Activated CD8-positive, alpha-beta memory T cell treated with anti-CD3 and anti-CD28 coated beads for 1 hour (primary cell): ENCODE measurements at places on chromosomes 1 and 21.

- no peak for DNase-seq
Measured at GRCh38 chr1:17612831-17613230, 73.3 kb downstream of the ARHGEF10L start.

GRCh38 chr1:117271959-117272358 lies 61.2 kb upstream of the VTCN1 start:
- no peak for DNase-seq

DNA sequence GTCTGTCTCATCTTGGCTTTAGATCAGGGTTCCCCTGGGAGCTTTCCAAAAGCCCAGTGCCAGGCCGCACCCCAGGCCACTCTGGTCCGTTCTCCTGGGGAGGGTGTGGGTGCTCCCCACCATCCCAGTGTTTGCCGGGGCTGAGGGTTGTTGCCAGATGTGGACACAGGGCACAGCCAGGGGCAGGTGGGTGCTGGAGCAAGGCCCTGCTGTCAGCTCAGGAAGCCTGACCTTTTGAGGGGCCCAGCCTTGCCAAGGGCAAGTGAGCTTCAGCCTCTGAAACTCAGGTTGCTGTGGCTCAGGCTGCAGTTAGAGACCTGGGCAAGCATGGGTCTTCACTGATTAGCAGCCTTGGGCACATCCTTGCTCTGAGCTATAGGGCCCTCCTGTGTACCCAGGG lies 22.8 kb upstream of the ZBTB21 start:
- no peak for DNase-seq

DNA sequence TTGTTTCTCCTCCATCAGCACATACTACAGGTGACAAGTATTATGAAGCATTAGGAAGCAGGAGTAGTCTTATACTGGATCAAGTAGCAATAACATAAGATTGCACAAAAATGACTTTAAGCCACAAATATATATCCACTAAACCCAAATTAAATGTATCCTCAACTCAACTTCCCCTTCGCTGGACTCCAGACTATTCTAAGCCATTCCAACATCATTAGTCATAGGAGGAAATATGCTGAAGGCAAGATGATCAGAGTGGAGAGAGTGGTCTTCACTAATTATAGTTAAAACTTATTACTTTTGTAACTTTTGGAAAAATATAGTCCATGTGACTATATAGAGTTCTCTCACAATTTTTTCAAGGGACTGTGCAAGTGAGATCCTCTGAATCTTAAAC lies 390.7 kb upstream of the ZP4 start:
- no peak for DNase-seq

DNA sequence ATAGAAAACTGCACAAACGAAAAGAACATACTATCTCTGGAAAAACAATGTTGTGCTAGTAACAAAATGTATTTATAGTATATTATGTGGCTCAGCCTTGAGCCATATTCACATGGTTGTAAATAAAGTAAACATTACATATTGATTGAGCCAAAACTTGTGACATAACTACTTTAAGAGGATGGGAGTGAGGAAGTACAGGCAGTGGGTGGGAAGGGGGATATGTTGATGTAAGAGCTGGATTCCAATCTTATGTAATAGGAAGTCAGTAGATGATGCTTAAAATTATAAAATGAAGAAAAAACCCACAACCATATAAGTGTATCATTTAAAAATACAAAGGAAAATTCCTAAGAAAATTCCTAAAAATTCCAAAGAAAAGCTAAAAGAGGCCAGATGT lies 42.7 kb downstream of the RHOU start:
- DNase-seq = no peak

GRCh38 chr1:42737257-42737656 lies 2.8 kb downstream of the CLDN19 start:
- no peak for DNase-seq

DNA sequence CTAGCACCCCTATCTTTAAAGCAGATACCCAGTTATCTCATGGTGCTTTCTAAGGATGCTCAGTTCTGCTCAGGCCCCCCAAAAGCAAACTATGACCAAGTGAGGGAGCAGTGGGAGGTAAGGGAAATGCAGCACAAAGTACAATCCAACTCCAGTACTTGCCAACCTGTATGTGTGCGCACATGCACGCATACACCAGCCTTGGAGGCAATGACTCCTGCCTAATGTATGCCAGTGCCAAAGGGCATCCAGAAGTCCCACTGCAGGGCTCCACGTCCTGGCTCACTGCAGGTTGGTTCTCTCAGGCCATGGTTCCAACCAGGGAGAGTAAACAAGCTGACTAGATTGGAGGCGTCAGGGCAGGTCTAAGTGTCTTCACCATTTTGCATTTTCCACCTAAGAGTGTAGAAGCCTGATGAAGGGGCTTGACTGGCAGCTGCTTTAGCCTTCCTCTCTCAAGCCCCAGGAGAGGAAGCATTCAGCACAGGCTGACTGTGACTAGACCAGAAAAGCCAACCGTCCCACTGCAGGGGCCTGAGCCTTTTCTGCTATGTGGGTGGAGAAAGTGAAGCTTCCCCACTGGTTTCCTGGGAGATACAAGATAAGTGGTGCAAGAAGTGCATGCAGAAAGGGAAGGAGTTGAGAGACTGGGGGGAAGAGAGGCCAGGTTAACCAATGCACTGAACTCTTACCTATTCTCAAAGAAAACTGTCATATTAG lies 7.7 kb downstream of the AMIGO1 start:
- no peak for DNase-seq

GRCh38 chr1:91944087-91944486 lies 5.1 kb upstream of the BRDT start:
- no peak for DNase-seq

GRCh38 chr1:167791281-167792187 lies 69.8 kb downstream of the MPZL1 start:
- no peak for DNase-seq

DNA sequence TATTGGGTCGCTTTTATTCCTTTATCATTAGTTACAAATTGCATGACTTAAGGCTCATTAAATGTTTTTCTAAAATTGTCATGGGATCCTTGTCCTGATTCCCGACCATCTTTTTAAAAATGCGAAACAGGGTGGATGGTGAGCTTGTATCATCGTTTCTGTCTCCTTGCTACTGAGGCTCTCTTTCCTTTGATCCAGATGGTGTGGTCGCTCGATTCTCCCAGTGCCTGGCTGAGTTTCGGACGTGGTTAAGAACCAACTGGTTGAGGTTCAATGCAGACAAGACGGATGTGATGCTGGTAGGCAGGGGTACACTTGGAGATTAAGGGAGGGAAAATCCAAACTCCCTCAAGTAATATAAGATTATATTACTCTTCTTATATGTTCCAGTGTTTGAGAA lies 1.2 kb downstream of the MIER1 start:
- no peak for DNase-seq

DNA sequence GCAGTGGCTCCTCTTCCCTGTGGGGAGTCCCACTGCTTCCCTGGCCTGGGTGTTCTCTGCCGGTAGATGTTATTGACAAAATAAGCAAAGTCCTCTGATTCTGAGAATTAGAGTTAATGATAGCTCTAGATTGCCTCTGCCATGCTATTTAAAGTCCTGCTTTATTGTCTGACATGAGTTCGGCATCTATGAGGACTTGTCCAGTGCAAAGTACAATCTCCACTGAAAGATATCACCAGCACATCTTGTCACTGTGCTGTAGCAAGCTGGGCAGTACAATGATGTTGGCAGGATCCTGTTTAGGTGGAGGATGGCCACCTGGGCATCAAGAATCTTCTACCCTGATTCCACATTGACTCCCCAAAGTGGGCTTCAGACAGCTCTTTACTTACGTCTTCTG lies 54.0 kb upstream of the ATP5PO start:
- no peak for DNase-seq

DNA sequence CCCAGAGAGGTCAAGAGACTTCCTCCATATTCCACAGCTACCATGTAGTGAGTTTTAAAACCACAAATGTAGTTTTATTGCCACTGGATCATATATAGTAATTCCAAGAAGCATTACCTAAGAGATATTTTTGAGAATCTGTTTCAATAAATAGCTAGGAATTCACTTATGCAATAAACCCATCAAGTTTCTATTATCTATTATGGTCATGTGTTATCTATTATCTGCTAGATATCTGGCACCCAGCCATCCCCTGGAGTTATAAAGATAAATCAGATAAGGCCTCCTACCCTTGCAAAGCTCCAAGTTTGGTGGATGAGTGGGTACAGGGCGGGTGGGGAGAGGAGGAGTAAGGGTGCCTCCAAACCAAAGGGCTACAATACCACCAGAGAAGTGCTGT lies 10.3 kb upstream of the VWA5B1 start:
- DNase-seq = no peak

DNA sequence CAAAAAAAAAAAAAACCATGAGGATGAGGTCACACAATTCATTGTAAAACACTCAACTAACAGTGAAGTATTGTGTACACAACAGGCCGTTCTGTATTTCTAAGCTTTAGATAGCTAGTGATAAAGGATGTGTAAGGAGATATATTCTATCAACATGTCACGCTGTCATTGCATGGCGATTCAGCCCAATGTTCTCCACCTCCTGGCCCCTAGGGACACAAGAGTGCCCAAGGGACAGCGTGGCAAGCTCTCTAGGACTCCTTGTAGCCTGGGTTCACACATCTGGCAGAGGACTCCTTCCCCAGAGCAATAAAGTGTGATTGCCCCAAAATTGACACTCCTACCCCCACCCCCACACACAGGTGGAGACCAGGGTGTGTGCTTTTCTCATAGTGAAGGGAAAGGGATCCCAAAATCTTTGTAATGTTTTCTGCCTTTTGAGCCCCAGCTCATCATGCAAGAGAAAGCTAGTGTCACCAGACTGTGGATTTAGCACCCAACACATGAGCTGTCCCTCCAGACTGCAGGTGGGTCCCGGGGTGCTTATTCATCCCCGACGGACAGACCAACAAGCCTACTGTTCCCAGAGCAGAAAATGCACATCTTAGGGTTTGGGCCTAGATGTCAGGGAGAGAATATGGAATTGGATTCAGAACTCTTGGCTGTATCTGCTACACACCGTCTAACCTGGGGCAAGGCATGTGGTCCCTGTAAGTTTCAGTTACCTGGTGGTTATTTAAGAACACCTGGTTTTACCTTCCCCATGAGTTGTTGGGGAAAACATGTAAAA lies 11.5 kb downstream of the TMPRSS3 start:
- DNase-seq = no peak

DNA sequence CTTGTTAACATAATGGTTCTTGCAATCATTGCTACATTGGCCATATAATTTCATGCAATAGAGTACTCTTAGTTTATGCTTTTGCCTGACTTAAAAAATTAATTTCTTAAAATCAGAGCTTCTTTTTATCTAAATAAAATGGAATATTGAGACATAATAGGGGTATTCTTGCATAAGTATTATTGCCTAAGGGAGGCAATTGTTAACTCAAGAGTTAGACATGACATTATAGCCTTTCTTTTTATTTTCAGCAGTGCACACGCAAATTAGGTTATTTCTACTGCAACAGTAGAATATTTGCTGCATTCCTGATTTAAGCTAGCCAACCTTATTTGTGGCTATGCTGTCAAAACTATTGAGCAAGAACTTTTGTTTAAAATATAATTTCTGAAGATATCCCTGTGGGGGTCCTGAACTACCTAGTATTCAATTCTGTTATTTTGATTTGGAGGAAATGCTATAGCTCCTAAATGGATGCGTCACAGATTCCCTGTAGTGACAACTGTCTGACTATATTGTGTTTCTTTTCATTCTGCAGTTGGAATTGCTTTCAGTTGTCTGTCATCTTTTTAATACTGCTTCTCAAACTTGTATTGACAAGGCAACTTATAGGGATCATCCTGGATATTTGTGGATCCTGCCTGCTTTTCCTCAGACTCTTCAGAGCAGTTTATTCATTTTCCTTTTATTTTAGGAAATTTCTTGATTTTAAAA lies 211.0 kb downstream of the PATJ start:
- no peak for DNase-seq

GRCh38 chr1:22761821-22762220 lies 51.2 kb downstream of the EPHB2 start:
- no peak for DNase-seq

GRCh38 chr1:225670806-225671733 lies 18.1 kb upstream of the ENAH start:
- DNase-seq = no peak

GRCh38 chr21:39712976-39713375 lies 32.0 kb upstream of the IGSF5 start:
- no peak for DNase-seq

DNA sequence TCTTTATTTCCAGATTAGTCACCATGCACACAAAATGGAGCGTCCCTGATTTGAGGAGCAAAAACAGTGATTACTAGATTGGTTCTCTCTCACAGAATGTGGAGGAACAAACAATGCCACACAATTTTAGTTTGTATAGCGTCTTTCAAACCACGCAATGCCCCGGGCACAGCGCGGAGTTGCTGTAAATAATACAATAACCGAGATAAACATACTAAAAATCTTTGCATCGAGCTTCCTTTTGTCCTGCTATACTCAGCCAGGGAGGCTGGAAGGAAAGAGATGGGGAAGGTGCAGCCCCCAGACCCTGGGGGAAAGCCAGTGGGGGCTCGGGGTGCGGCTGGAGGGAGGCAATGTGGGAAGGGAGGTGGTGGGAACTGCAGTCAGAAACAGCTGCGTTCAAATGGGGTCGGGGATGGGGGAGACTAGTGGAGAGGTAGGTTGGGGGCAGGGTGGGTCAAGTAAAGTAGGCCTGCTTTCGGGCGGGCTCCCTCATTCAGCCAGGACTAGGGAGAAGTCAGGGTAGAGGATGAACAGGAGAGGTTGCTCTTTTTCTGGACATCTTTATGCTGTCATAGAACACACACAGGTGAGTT lies 366.3 kb downstream of the RPS6KC1 start:
- no peak for DNase-seq

DNA sequence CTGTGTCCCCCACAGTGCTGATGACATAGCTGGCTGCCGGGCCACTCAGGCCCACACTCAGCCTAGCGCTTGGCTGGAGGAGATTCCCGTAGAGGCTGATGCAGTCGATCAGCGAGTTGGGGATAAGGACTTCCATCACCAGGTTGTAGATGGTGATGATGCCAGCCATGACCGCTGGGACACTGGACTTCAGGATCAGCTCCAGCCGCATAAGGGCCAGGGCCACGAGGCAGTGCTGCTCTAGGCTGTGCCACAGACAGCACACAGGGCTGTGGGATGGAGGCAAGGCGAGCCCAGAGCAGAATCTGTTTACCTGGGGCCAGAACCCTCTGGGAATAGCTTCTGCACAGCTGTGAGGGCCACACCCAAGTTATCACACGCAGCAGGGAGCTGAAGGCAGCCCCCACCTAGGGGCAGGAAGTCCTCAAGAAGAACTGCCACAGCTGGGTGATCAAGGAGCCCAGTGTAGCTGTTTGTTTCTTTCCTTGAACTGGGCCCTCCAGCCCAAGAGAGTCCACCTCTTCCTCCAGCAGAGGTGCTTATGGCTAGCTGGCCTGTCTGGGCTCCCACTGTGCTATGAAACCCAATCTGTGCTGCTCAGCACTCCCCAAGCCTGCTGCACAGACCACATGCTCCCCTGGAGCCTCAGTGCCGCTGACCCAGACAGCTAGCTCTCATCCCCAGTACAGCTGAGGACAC lies 6.2 kb downstream of the SLC2A1 start:
- no peak for DNase-seq

GRCh38 chr1:89699451-89699986 lies 66.6 kb downstream of the LRRC8C start:
- no peak for DNase-seq
